A549 treated with DMSO at 1 μM for 4 hours (cell line): ENCODE measurements at places on chromosomes 3 and 15. TPM values are rescaled to one million over a fixed set of nuclear protein-coding genes. Genes with fewer than 3 reads are reported as not detected.

The PGBD4 gene
- total RNA-seq = 1.4 to 1.8 TPM (median 1.6 TPM) in 5 replicates

The IL12A gene
- 0.49 to 1.4 TPM (median 0.83 TPM) in 5 replicates for total RNA-seq

The KLHDC8B gene
- total RNA-seq = 4.0 to 5.3 TPM (median 5.0 TPM) in 5 replicates

The ZBBX gene
- total RNA-seq = not detected in 5 replicates

The PAK6 gene
- total RNA-seq = 0.14 to 0.56 TPM (median 0.31 TPM) in 5 replicates

The TMEM207 gene
- total RNA-seq = not detected in 5 replicates

The AMT gene
- total RNA-seq = 0.24 to 0.62 TPM (median 0.26 TPM) in 5 replicates
